Caki2 (cell line): ENCODE measurements at places on chromosomes 13 and 19. TPM values are rescaled to one million over a fixed set of nuclear protein-coding genes. Genes with fewer than 3 reads are reported as not detected.
A peak's percentile ranks its signal among the peaks of the same experiment; 100 is the strongest.

Gene TSKS
- total RNA-seq, result not detected in 2 replicates

Gene ZNF835
- not detected in 2 replicates for total RNA-seq

Gene PNMA8C
- total RNA-seq, result 0.07 and 0.93 TPM in 2 replicates

Gene ZNF667
- not detected in 2 replicates for total RNA-seq

DNA sequence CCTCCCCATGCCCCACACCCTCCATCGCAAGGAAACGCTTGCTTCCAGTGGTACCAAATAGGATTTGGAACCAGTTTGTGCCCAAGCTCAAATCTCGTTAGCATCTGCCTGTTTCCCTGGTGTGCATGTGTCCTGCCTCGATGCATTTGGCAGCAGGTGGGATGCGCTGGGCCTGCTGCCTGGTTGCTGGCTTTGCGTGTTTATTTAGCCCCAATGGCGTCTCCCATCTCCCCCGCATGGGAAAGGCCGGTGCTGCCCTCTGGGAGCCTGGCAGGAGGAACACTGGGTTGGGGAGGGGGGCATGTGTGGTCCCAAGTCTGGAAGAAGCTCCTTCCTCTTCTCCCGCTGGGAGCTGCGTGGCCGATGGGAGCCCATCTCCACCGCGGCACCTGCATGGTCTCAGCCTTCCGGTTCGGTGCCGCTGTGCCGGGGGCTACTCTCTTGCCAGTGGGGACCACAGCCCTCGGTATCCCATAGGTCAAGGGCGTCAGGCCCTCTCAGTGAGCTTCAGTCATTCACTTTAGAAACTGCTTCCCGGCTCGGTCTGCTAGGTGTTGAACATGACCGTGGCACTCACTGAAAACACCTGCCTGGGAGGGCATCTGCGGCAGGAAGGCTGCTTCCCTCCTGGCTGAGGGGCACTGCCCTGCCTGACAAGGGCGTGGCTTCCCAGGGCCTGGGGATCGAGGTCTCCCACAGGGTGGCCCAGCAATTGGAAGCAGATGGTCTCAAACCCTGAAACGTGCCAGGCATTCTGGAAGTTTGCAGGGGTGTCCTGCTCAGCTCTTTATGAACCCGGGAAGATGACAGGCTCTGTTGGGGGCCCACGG is 11.8 kb upstream of the F7 start:
- no peak for DNase-seq

- no peak for DNase-seq
These were observed 39.0 kb upstream of the C13orf46 start for GRCh38 chr13:114012921-114013320.

DNA sequence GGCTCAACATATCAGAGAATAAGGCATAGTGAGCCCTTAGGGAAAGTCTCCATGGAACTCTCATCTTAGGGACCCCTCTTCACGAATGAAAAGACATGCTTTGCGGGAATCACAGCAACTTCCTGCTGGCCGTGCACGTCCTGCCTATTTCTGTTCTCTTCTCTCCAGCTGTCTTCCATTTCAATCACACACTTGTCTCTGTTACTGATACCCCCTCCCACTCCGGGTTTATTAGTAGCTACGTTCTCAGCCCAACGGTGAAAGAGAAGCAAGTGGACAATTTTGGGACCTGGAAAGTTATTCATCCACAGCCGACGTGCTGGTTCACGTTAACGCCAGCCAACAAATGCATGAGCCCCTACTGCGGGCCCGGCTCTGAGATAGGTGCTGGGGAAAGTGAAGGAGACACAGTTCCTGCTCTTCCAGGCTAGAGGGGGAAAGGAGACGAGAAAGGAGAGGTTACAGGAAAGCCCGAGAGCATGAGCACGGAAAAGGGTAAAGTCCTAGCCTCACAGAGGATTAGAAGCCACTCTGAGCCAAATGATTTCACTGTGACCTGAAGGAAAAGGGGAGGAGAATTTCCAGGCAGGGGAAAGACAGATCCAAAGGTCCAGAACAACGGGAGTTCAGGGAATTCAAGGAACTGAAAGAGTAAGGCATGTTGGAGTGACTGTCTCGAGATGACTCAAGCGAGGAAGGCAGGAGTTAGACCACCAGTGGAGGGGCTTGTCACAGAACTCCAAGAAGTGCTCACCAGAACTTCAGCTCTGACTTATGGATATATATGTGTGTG is 81.8 kb upstream of the CLDN10 start:
- no peak for DNase-seq

- DNase-seq, result no peak
These were observed 116.2 kb upstream of the FNDC3A start for GRCh38 chr13:48859272-48860105.

DNA sequence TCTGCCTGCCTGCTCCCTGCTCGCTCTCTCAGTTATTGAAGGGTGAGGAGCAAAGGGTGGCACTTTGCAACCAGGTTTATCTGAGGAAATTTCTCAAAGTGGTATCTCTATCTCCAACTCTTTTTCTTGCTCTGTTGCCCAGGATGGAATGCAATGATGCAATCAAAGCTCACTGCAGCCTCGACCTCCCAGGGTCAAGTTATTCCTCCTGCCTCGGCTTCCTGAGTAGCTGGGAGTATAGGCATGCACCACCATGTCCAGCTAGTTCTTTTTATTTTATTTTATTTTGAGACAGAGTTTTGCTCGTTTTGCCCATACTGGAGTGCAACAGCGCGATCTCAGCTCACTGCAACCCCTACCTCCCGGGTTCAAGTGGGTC is 4.9 kb downstream of the ACTMAP start:
- DNase-seq, result peak; percentile 44

- no peak for DNase-seq
These were observed 17.2 kb downstream of the ENOX1 start for GRCh38 chr13:43769529-43769928.

DNA sequence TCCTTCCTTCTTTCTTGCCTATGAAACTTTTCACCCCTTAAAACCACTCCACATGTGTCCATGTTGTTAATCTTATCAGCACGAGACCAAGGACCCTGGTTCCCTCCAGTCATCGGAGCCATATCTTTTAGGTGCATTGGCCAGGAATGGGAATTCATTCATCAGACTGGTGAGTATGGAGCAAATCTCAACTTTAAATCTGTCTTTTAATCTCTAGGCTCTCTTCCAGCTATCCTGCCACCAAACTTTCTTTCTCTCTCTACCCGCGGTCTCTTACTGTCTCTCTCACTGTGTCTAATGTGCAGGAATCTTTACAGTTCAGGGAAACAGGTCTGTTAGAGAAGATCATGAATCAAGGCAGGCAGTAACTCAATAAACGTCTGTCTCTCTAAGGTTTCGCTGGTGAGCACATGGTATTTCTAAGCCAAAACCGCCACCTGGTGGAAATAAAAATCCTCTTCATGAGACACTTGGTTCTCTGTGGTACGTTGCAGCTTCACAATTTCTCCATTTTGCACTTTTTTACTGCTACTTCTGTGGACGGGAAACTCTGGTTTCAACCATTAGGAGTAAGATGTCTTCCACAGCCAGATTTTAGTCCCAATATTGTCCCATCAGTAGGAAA is 16.1 kb downstream of the LGALS16 start:
- DNase-seq, result peak; percentile 50
